ENCODE measurements at places on chromosomes 5 and 9.

GRCh38 chr9:77514886-77515711, 133.0 kb downstream of the GNA14 start:
- no peak for DNase-seq

GRCh38 chr5:34721327-34721726, 65.2 kb downstream of the RAI14 start:
- no peak for DNase-seq

DNA sequence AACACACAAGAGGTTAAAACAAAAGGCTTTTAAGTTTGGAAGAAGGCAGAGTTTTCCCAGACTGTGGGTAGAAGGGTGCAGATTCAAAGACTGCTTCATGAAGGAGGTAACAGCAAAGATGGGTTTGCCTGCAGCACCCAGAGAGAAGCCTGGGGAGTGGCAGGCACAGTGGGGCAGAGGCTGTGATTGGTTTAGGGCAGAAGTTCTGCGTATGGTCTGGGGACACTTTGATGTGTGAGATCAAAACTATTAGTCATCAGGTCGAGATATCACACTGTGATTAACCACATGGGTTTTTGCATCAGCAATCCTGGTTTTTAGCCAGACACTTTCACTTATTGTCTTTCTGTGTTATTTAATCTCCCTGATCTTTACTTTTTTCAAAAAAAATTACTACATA, 188.8 kb upstream of the GLRA1 start:
- DNase-seq: no peak

- no peak for DNase-seq
These were observed 137.3 kb upstream of the ANKH start for GRCh38 chr5:15008921-15009320.

GRCh38 chr9:22922222-22922621, 475.6 kb downstream of the DMRTA1 start:
- DNase-seq: no peak

- no peak for DNase-seq
These were observed 132.5 kb upstream of the FER start for GRCh38 chr5:108615216-108615615.

- DNase-seq: no peak
These were observed 2.0 kb upstream of the RXFP3 start for GRCh38 chr5:33934176-33934575.

GRCh38 chr5:123810253-123810652, 298.3 kb downstream of the CSNK1G3 start:
- DNase-seq: no peak

GRCh38 chr9:1619915-1620710, 395.0 kb upstream of the SMARCA2 start:
- DNase-seq: no peak

DNA sequence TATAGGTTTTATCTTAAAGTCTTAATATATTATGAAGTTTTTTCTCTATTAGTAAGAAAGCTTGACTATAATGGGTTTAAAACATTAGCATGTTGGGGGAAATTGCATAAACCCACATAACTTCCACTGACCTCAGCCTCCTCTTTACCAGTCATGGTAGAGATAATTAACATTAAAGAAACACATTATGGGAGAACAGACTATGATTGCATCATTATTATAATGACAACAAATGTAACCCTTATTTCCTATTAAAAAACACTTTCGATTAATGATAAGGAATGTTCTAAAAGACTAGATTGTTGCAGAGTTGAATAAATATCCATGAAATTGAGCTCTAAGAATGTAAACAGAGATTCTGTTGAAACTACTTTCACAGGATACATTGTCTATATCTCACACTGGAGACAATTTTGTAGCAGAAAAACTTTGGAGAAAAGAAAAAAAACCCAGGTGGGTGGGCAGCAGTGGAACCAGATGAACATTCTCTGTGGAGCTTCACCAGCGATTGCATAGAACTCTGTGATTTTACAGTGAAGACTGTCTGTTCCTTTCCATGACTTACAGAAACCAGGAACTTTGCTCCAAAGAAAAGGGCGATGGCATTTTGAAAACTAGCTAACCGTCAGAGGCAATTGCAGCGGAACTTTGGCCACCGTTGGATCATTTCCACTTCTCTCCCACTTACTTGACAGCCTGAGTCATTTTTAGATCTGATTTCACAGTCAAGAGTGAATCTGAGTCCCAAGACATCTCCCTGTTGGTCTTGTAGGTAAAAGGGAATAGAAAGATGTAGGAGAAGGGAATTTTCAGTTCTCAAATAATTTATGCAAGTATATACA, 21.0 kb upstream of the ERAP2 start:
- no peak for DNase-seq

- DNase-seq: no peak
These were observed 3.6 kb downstream of the NKX2-5 start for GRCh38 chr5:173231381-173231766.

GRCh38 chr5:14937254-14937653, 65.7 kb upstream of the ANKH start:
- DNase-seq: no peak

DNA sequence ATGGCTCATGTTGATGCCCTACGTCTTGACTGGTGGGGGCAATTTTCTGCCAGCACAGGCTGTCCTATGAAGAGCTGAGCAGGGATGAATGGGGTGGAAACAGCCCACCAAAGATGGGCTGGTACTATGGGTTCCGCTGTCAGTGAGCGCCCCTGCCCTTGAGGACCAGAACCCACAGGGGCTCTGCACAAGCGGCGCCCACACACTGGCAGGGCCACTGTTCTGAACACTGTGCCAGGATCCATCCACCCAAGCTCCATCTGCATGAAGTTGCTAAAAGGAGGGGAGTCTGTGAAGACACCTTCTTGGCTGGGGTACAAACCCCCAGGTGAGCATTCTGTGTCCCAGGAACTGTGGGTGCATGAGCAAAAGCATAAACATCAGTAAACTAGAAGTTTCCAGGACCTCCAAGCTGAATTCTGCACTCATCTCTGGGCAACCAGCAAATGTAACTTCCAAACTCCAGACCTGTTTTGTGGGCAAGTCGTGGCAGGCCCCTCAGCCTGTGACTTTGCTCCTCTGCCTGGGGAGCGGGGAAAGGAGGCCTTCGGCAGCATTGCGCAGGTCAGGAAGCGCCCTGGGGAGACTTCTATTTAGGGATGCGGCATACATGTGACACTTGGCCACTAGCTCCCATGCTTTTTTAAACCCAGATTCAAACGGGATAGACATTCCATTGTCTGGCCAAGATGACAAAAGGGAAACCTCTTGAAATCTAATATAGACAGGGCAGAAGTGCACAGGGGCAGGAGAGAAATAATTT, 48.9 kb downstream of the PTPN3 start:
- no peak for DNase-seq

DNA sequence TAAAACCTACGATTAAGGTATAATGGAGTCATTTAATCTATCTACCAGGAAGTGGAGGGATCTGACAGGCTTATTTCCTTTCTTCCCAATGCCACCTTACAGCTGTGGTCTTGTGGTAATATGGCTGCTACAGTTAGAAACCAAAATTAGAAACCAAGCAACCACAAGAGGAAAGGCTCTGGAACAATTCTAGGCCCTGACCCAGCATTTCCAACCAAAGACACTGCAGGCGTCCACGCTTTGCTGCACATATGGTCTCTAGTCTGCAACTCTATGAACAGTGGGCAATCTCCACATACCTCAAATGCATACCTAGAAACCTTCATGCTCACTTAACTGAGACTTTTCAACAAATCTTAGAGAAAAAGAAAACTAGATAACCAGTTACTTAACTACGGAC, 339.1 kb downstream of the NFIB start:
- no peak for DNase-seq

- DNase-seq: no peak
These were observed 242.6 kb downstream of the DENND1A start for GRCh38 chr9:123687246-123687751.

DNA sequence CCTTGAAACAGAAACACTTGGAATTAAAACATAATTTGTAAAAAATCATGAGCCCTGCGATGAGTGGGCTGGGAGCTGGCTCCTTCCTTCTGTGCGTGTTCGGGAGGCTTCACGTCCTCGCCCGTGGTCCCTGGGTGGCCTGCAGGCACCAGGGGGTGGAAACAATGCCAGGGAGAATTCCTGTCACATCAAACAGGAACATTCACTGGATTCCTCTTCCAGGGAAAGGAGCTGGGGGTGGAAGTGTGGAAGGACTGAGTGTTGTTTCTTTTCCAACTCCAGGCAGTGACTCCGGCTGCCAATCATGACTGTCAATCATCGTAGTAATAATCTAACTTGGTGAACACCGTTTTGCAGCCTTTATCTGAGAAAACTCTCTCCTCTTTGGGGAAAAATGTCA, 10.3 kb downstream of the TOR1A start:
- no peak for DNase-seq

- no peak for DNase-seq
These were observed 21.6 kb downstream of the BTNL9 start for GRCh38 chr5:181061645-181062044.

DNA sequence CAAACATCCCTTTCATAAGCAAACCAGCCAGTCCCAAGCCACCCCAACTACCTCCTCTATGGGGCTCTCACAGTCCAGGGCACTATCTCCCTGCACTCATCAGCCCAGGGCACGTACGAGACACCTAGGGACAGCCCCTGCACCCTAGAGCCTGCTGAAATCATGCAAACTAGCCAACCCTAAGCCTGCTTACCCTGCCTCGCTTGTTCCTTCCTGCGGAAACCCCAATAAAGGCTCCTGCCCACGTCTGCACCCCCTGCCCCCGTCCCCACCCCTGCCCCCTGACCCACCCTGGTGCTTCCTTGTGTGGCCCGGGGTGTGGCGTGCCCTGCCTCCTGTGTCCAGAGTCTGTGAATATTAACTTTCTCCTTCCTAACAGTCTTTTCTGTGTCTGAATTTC, 135.9 kb downstream of the GADD45G start:
- DNase-seq: no peak

- DNase-seq: no peak
These were observed 35.3 kb downstream of the ZDHHC11B start for GRCh38 chr5:749101-749670.

GRCh38 chr5:53089481-53089991, 20.0 kb downstream of the MOCS2 start:
- no peak for DNase-seq

DNA sequence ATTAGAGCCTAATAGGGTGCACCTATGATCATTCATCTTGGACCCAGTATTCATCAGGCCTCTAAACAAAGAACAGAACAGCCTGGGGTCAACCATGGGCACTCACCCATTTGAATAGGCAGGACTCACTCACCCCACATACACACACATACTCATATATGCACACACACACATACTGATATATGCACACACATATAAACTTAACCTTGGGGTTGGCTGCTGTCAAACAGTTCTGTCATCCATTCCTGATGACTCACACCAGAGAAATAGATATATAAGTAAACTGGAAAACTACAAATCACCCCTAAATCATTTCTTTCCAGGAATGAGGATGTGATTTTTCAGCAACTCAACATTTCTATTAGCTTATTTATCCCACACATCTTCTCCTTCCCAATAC, 51.3 kb downstream of the ARL15 start:
- DNase-seq: no peak

DNA sequence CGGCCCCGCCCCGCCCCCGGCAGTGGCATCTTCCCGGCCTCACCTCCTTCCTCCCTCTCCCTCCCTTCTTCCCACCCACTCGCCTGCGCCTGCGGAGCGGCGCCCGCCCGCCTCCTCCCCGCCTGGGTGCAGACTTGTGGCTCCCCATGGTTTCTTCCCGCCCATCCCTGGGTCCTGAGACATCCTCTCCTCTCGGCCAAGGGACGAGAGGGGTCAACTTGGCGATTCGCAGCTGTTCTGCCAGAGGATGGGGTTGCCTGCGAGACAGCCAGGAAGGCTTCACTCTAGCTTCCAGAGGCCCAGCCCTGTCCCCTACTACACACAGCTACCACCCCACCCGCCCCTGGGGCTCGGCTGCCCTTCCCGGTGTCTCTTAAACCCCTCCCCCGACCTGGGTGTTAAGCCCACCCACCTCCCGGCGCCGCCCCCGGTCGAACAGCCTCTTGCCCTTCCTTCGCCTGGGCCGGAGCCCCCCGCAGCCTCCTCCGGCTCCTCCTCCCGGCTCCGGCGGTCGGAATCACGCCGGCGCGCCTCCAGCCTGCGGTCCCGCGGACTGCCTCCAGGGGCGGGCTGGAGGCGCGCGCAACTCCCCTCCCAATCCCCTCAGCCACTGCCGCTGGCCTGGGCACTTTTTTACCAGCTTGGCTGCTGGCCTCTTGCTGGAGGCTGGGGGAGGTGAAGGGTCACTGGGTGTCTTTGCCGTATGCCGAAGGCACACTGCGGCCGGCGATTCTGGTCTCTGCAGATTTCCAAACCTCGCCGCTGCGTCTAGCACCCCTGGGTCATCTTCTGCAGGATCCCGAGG, 1.9 kb downstream of the JADE2 start:
- peak; percentile 51 for DNase-seq

DNA sequence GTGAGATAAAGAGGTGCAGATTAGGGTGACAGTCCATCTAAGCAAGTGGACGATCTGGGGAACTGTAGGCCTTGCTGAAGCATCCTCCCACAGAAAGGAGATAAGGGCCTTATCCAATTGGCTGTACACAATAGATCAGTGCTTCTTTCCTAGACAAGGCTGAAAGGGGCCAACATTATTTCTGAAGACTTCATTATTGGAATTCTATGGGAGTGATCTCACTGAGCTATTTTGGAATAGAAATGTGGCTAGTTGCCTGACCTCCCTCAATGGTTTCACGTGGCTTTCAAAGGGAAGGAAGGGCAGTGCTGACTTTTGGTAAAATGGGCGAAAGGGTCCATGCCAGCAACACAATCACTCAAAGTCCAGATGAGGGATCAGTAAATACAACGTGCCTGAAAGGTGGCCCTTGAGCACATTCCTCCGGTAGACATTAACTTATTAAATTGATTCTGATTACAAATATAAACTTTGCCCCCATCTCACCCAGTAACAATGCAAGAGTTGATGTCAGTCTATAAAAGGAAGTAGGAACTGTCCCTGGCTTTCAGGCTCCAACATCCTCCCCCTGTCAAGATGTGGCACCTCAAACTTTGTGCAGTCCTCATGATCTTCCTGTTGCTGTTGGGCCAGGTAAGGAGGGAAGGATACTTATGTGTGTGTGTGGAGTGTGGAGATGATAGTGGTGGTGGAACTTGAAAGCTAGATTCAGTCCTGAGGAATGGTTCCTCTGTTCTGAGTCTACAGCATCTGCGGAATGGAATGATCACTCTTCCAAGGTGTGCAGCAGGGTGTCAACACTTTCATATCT, at the start of gene LEAP2:
TSS of gene LEAP2 (plus strand) at position 550 of the 811 bp plus-strand sequence. CDS start at position 577, 27 bp downstream.
- no peak for DNase-seq

- DNase-seq: no peak
These were observed 38.2 kb downstream of the CLINT1 start for GRCh38 chr5:157820593-157821252.

GRCh38 chr5:36730537-36731216, 124.3 kb downstream of the SLC1A3 start:
- no peak for DNase-seq

Measured in stimulated activated CD4-positive, alpha-beta T cell treated with anti-CD3 and anti-CD28 coated beads, TNF-alpha, amount 100 ng/mL, for 4 hours (primary cell).